ENCODE measurements at places on chromosomes 12 and 14. TPM values are rescaled to one million over a fixed set of nuclear protein-coding genes. Genes with fewer than 3 reads are reported as not detected.

The ZNF10 gene
- total RNA-seq = 10.1 TPM

DNA sequence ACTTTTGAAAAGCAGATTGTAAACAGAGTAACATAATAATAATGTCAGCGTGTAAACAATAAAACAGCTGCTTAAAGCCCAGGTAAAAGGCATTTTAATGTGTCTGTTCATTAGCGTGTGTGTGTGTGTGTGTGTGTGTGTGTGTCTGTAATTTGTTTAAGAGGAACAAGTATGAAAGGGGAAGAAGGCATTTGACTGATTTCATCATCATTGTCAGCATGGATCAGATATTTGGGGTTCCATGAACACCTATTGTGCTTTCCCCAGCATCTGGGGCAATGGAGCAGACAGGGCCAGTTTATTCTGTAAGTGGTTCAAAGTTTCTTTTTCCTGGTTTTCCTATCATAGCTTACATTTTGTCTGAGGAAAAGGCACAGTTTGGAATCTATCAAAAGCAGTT is 28.9 kb downstream of the SLC25A21 start:
- DNase-seq = no peak

DNA sequence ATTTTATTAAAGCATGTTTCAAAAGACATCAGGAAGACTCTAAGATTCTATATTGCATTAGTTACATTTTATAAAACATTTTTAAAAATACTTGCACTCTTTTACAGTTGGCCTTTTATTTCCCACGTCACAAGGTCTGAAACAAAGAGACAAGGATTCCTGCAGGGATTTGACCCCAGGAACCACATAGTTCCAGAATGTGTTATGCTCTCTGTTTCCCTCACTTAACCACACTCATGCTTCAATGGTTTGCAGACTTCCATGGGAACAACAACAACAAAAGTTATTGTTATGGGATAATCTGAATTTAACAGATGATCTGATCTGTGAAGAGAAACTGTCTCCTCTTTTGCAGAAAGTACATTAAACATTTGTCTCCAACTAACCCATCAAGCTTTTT is 104.3 kb upstream of the PPFIA2 start:
- no peak for DNase-seq

DNA sequence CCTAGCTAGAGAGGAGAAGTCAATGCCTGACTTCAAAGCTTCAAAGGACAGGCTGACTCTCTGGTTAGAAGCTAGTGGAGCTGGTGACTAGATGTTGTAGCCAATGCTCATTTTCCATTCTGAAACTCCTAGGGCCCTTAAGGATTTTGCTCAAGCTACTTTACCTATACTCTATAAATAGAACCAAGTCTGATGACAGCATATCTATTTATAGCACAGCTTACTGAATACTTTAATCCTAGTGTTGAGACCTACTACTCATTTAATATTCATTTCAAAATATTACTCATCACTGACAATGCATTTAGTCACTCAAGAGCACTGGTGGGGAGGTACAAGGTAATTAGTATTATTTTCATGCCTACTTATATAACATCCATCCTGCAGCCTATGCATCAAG is 137.2 kb upstream of the PELI2 start:
- no peak for DNase-seq

The ACOT4 gene
- 1.4 TPM for total RNA-seq

DNA sequence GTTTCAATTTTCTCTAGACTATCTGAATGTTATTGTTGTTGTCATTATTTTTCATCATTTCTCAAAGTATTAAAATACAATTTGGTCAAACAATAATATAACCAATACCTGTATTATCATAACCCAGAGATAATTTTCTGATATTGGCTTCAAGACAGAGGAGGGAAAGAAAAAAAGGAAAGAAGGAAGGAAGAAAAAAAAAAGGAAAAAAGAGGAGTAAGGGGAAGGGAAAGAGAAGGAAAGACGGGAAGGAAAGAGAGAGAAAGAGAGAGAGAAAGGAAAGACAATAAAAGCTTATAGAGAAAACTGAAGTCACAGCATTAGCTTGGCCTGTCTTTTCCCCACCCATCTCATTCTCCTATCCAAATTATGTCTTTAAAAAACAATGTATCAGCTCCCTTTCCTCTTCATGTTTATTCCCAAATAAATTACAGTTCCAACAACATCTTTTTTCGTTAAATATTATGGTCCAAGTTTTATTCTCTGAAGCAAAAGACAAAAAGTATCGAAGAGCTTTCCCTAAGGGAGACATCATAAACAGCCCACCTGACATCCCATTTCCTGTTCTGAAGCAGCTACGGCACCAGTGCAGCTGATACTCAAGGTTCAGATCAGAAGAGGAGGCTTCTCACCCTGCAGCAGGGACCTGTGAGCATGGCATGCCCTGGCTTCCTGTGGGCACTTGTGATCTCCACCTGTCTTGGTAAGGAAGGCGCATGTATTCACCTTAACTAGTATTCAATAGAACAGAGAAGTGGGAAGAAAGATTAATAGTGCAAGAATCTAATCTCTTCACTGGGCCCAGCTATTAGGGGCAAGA is 308.3 kb downstream of the DAD1 start:
- DNase-seq = no peak

DNA sequence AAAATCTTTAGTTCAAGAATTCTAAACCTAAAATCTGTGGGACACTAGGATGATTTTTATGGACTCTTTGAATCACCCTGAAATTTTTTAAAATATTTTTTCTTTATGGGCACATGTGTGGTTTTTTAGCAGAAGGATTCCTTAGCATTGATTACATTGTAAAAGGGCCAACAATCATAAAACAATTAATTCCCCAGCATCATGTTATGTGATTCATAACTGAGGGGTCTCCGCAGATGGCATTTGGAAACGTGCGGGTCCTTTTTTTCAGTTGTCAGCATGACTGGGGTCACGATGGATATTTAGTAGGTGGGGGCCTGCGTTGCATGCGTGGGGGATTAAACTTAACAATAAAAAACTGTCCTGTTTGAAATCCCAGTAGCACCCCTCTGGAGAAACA is 52.5 kb downstream of the NTF3 start:
- no peak for DNase-seq

DNA sequence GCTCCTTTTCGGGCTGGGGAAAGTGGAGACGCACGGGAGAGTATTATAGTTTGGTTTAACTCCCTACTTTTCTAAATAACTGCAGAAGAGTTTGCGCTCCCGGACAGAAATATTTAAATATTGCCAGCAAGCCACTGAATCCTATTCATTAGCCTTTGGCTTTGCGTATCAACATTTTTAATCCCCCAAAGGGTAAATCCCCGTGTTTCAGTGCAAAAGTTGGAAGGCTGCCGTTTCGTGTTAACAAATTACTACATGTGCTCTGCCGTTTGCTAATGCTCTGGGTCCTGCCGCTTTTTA is 372 bp upstream of the DPF3 start:
- DNase-seq = no peak

- DNase-seq = no peak
These were observed 5.0 kb downstream of the TAMALIN start for GRCh38 chr12:52011602-52012214.

- peak; percentile 73 for DNase-seq
These were observed at the start of gene HOXC5 for GRCh38 chr12:54032627-54033100. HOXC5 (plus strand) TSS chr12:54033050; CDS start chr12:54033123, 73 bp downstream.

The NABP2 gene
- 90.5 TPM for total RNA-seq

DNA sequence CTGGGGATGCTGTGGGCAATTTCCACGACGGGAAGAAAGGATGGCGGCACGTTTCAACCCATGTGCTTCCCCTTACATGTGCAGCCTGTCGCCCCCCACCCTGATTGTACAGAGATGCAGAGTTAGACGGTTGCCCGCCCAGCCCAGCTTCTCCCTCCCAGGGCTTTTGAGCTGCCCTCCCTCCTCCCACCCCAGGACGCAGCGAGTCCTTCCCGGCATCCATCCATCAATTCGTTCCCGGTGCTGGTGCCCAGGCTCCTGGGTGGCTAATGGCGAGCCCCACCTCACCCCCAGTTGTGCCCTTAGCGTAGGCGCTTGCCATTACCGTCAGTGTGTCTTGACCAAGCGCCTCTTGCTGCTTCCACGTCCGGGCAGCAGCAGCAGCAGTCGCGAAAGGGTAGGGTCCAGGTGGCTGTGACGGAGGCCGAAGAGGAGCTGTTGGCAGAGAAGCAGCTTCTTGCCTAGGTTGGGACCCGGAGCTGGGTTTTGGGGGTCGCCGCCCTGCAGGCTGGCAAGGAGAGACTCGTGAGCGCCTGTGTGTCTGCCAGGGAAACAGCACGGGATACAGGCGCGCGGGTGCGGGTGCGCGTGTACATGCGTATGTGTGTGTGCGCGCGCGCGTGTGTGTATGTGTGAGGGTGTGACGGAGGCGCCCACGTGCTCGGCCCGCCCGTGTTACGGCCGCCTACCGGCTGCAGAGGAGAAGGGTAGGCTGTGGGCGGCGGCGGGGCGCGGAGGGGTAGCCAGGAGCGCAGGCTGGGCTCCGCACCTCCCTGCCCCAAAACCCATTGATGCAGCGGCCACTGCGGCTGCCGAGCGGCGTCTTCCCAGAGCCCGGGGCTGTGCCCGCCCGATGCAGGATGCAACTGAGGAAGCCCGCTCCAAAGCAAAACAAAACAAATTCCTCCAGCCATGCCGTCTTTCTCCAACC is at the start of gene SLC6A15:
Gene SLC6A15 (minus strand): TSS at position 602 of the 931 bp plus-strand sequence. CDS start 20,679 bp downstream, outside the sequence.
- peak; percentile 9 for DNase-seq

DNA sequence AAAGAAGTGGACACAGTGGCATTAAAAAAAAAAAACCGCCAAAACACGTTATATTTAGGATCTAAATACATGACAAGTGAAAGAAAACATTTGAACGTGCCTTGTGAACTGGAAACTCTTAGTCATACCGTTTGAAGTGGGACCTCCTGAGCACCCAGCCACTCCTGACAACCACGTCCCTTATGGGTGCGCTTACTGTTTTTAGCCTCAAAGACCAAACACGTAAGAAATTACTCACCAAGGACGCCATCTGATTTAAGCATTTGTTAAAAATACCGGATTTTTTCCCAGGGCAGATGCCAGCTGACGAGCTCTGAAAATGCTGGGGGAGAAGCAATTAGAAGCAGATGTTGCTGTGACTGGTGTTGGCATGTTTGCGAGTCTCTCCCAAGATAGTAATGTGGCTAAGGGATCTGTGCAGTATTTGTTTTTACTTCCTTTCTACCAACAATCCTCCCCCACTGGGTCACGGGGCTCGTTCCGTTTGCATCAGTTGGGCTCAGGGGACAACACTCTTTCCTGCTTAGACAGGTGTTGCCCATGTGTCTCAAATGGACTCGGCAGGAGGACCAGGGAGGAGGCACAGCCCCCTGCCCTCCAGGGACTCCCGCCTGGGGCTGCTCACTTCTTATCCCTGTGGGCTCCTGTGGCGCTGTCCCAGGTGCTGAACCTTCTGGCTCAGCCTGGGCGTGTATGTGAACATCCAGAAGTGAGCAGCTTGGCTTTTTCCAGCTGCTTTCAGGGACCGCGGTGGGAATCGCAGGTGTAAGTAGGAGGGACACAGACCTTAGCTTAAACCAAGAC is 101.0 kb downstream of the BEGAIN start:
- peak; percentile 73 for DNase-seq

- DNase-seq = no peak
These were observed 505.5 kb downstream of the NPAS3 start for GRCh38 chr14:33444136-33444535.

The NYNRIN gene
- 0.14 TPM for total RNA-seq

- DNase-seq = no peak
These were observed 40.7 kb downstream of the RMST start for GRCh38 chr12:97503073-97503855.

GRCh38 chr14:70827347-70827746 is 18.0 kb upstream of the MAP3K9 start:
- no peak for DNase-seq

DNA sequence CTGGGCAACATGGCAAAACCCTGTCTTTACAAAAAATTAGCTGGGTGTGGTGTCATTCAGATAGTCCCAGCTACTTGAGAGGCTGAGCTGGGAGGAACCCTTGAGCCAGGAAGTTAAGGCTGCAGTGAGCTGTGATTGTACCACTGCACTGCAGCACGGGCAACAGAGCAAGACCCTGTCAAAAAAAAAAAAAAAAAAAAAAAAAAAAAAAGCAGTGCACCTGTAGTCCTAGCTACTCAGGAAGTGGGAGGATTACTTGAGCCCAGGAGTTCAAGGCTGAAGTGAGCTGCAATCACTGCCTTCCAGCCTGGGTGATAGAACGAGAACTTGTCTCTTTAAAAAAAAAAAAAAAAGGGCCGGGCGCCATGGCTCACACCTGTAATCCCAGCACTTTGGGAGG is 5.6 kb downstream of the REM2 start:
- DNase-seq = no peak

All from activated naive CD4-positive, alpha-beta T cell treated with anti-CD3 and anti-CD28 coated beads, Interleukin-2, amount 50 U/mL, for 72 hours (primary cell).